Activated CD4-positive, alpha-beta T cell treated with anti-CD3 and anti-CD28 coated beads for 36 hours (primary cell): ENCODE measurements at places on chromosomes 16 and 17. TPM values are rescaled to one million over a fixed set of nuclear protein-coding genes. Genes with fewer than 3 reads are reported as not detected.

Gene ZP2
- total RNA-seq, result not detected

Gene COQ9
- 52.1 TPM for total RNA-seq

DNA sequence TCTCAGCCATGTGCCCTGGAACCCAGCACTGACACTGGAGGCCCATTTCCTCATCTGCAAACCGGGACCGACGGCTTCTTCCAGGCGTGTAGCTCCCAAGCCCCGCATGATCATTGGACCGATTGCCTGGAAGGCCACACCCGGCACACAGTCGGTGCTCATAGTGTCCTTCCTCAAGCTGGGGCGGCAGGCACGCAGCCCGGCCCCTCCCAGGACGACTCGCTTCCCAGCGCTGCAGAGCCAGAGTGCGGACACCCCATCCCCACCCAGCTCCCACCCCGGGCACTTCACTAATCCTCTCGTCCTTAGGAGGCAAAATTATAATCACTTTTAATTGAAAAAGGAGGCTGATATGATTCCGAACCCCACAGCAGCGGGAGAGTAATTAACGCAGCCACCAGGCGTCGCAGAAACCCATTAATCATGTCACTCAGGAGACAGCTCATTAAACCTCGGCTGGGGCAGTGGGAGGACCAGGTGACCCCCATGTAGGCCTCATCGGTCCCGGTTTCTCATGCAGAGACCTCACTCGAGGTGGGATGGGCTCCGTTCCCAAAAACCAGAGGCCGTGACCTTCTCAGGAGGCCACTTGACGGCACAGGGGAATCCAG is 33.1 kb downstream of the ZNF469 start:
- H3K27me3 ChIP-seq, result no peaks in the 10 kb centered on the region
- DNase-seq, result no peak
- no peak overlapping the region for H3K27ac ChIP-seq
- no peak overlapping the region for H3K4me3 ChIP-seq
- no peaks in the 10 kb centered on the region for H3K36me3 ChIP-seq
- H3K4me1 ChIP-seq, result no peaks in the 10 kb centered on the region

GRCh38 chr17:41739661-41740352 is 5.4 kb upstream of the HAP1 start:
- H3K27ac ChIP-seq, result no peak overlapping the region
- H3K36me3 ChIP-seq, result no peaks in the 10 kb centered on the region
- peaks cover 21% of the 10 kb centered on the region for H3K27me3 ChIP-seq

GRCh38 chr17:77332034-77332971 is 191.5 kb downstream of the SEC14L1 start:
- H3K4me3 ChIP-seq, result peak overlapping the region; percentile 50
- H3K27me3 ChIP-seq, result no peaks in the 10 kb centered on the region
- H3K36me3 ChIP-seq, result peaks cover 5% of the 10 kb centered on the region
- H3K4me1 ChIP-seq, result peaks cover 37% of the 10 kb centered on the region
- DNase-seq, result peak; percentile 36
